Activated CD4-positive, alpha-beta T cell treated with anti-CD3 and anti-CD28 coated beads, Interleukin-2, Interleukin-6, amounts not matched to agents 100 ng/mL and 50 ng/mL, durations not matched to agents 16 hours and 8 hours (primary cell): ENCODE measurements at places on chromosomes 12 and 14.
A peak's percentile ranks its signal among the peaks of the same experiment; 100 is the strongest.

- peak; percentile 35 for DNase-seq
These were observed 624 bp downstream of the M6PR start for GRCh38 chr12:8948701-8949341.

GRCh38 chr12:56839915-56840325 is 76.8 kb downstream of the HSD17B6 start:
- peak; percentile 45 for DNase-seq

- DNase-seq, result peak; percentile 49
These were observed 26.5 kb downstream of the ZBTB42 start for GRCh38 chr14:104827177-104828055.

DNA sequence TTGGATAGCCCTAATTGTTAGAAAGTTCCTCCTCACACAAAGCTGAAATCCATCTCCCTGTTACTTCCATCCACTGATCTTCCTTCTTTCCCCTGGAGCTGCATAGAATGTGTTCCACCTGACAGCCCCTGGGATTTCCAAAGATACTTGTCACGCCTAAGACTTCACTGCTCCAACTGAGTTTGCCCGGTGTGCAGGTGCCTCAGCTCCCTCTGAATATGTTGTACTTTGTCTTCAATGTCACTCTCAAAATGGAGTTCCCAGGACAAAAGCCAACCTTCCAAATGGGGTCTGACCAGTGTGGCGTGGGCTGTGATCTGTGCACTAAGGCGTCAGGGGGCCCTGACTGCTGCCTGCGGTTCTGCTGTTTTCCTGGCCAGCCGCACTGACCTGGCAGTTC is 42.8 kb downstream of the CACNA2D4 start:
- no peak for DNase-seq

DNA sequence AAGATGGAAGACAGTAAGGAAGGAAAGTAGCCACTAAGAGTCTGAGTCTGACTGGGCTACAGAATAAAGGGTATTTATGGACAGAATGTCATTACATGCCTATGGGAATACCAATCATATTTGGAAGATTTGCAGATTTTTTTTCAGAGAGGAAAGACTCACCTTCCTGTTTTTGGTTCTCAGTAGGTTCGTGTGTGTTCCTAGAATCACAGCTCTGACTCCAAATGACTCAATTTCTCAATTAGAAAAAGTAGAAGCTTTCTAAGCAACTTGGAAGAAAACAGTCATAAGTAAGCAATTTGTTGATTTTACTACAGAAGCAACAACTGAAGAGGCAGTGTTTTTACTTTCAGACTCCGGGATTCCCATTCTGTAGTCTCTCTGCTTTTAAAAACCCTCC is 15.4 kb upstream of the PAPLN start:
- DNase-seq, result peak; percentile 43

- no peak for DNase-seq
These were observed 288.9 kb upstream of the CCDC196 start for GRCh38 chr14:66197276-66197675.

DNA sequence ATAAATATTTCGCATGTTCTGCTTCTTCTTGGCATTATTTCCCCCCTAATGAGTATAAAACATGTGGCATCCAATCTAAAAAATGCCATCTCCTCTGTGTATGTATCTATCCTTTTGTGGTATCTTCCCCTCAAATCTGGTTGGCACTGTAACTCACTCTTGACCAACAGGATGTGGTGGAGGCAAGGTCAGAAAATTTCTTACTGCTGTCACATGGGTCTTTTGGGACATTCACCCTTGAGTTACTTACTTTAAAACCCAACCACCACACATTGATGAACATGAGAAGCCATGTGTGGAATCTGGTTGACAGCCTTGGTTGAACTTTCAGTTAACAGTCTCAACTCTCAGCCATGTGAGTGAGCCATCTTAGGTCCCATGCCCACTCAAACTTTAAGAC is 516.9 kb downstream of the SLC16A7 start:
- no peak for DNase-seq

- DNase-seq, result no peak
These were observed 72.2 kb downstream of the TGFB3 start for GRCh38 chr14:75909630-75910029.

DNA sequence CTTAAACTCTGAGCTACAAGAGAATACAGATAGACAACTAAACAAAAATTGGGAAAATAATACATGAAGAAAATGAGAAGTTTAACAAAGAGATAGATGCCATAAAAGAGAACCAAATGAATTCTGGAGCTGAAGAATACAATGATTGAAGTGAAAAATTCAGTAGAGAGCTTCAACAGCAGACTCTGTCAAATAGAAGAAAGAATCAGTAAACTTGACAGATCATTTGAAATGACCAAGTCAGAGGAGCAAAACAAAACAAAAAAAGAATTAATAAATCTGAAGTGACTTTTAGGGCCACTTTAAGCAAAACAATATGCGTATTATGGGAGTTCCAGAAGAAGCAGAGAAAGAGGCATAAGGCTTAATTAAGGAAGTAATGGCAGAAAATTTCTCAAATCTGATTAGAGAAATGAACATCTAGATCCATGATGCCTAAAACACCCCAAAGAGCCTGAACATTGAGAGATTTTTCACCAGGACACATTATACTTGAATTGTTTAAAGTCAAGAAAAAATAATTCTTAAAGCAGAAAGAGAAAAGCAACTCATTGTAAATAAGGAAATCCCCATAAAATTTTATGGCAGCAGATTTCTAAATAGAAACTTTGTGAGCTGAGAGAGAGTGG is 61.0 kb upstream of the RNU6-8 start:
- DNase-seq, result no peak

GRCh38 chr12:130704606-130705005 is 11.5 kb downstream of the RIMBP2 start:
- no peak for DNase-seq

- no peak for DNase-seq
These were observed 1027.4 kb downstream of the FSCB start for GRCh38 chr14:43479596-43480195.

DNA sequence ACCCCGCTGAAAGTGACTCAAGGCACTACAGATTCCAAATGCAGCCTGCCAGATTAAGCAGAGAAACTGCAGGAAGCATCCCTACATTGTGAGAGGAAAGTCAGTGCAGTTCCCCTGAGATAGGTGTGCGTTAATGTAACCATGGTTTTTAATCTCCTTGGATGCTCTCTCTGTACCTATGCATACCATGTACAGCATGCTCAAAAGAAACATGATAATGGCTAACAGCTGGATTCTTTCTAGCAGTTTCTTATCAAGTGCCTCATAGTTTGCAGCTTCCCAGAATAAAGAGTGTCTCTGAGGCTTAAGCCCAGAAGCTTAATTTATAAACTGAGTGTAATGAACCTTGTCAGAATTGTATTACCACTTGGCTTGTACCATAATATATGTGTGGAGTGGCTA is 17.1 kb upstream of the MDM1 start:
- DNase-seq, result no peak

- no peak for DNase-seq
These were observed 76.9 kb downstream of the SMOC1 start for GRCh38 chr14:69955855-69956845.

- no peak for DNase-seq
These were observed 2.9 kb upstream of the PTHLH start for GRCh38 chr12:27975222-27976136.

GRCh38 chr12:15928870-15929571 is 17.9 kb downstream of the DERA start:
- DNase-seq, result no peak

DNA sequence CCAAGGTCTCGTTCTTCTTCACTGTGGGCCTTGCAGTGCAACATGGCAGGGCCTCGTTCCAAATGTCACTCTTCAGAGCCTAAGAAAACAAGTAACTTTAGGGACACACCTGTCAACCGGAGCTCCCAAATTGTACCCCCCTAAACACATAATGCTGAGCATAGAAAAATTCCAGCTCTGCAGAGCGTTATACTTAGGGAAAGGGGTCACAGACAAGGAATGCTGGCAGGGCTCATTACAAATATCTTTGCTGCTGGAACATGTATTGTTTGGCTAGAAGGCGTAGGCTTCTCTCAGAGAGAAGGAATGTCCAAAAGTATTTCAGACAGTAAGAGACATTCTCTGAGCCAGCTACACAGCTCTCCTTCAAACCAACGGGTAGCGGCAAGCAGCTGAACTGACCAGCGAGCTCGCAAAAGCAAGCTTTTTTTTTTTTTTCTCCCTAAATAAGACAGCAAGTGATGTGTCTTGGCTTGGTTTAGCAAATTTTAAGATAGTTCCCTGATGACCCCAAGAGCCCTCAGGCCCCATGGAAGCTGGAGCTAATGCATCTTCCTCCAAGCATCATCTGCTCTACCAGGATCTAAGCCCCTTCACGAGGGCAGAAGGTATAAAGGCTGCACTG is 24.5 kb downstream of the SSH1 start:
- DNase-seq, result no peak
